ENCODE measurements at places on chromosomes 11 and 22.

GRCh38 chr22:39301926-39302325 is 17.5 kb downstream of the RPL3 start:
- H3K27me3 ChIP-seq, result no peaks in the 10 kb centered on the region
- H3K4me3 ChIP-seq, result no peak overlapping the region
- no peaks in the 10 kb centered on the region for H3K36me3 ChIP-seq
- H3K27ac ChIP-seq, result no peak overlapping the region
- DNase-seq, result no peak
- H3K4me1 ChIP-seq, result peaks cover 9% of the 10 kb centered on the region

- peaks cover 26% of the 10 kb centered on the region for H3K27me3 ChIP-seq
- no peak overlapping the region for H3K27ac ChIP-seq
- H3K4me1 ChIP-seq, result peaks cover 12% of the 10 kb centered on the region
- H3K36me3 ChIP-seq, result no peaks in the 10 kb centered on the region
- DNase-seq, result peak; percentile 46
Observed at GRCh38 chr11:17352950-17353820, 1.6 kb downstream of the NCR3LG1 start.

DNA sequence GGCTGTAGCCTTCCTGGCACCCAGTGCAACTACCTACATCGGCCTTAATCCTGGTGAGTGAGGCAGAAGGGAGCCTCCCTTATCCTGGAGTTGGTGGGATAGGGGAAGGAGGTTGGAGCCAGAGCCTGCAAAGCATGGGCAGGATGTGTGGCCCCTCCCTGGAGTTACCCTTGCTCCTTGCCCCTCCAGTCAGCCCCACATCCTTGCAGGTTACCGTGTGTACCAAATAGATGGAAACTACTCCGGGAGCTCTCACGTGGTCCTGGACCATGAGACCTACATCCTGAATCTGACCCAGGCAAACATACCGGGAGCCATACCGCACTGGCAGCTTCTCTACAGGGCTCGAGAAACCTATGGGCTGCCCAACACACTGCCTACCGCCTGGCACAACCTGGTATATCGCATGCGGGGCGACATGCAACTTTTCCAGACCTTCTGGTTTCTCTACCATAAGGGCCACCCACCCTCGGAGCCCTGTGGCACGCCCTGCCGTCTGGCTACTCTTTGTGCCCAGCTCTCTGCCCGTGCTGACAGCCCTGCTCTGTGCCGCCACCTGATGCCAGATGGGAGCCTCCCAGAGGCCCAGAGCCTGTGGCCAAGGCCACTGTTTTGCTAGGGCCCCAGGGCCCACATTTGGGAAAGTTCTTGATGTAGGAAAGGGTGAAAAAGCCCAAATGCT is 3.9 kb downstream of the SMPD1 start:
- H3K27ac ChIP-seq, result no peak overlapping the region
- no peaks in the 10 kb centered on the region for H3K36me3 ChIP-seq
- DNase-seq, result no peak
- H3K27me3 ChIP-seq, result no peaks in the 10 kb centered on the region
- H3K4me1 ChIP-seq, result no peaks in the 10 kb centered on the region

GRCh38 chr11:32256466-32256865 is 165.6 kb downstream of the RCN1 start:
- H3K4me3 ChIP-seq, result no peak overlapping the region
- H3K27ac ChIP-seq, result no peak overlapping the region
- peaks cover 5% of the 10 kb centered on the region for H3K4me1 ChIP-seq
- H3K36me3 ChIP-seq, result no peaks in the 10 kb centered on the region
- no peaks in the 10 kb centered on the region for H3K27me3 ChIP-seq
